H7 (cell line): ENCODE measurements at places on chromosomes 12 and 14. TPM values are rescaled to one million over a fixed set of nuclear protein-coding genes. Genes with fewer than 3 reads are reported as not detected.

- no peak for DNase-seq
Measured at GRCh38 chr14:75025082-75025481, 22.4 kb downstream of the EIF2B2 start.

ACSS3 gene
- 15.3 and 18.3 TPM in 2 replicates for total RNA-seq

B4GALNT3 gene
- 10.9 and 15.5 TPM in 2 replicates for total RNA-seq

DNA sequence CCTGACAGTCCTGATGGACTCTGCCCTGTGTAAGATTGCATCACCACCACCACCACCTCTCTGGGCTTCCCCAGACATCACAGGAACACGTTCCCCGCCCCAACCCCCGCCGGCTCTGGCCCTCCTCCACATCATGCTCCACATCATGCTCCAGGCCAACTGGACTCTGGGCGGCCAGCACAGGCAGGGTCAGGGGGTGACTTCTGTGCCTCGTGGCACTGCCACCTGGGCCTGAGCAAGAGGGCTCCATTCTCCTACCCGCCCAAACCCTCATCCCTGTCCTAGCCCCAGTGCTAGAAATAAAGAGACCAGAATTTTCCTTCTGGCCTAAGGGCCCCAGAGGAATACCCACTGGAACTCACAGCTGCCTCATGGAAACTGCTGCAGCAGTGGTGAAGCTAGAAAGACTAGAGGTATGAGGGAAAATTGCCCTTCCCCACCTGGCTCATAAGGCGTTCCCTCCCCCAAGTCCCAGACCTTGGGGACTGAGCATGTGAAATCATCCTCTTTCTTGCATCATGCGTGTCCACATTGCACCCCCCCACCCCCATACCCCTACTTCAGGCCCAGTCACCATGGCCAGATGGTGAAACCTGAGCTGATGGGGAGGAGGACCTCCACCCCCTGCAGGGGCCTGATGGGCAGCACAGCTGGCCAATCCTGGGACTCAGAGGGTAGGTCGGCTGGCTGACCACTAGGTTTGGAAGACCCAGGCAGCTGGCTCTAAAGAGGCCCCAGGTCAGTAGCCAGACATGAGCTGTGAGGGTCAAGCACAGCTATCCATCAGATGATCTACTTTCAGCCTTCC lies at the start of gene INHBE:
Gene INHBE (plus strand): TSS at position 742 of the 808 bp plus-strand sequence. CDS start 230 bp downstream, outside the sequence.
- DNase-seq = peak; percentile 92

- DNase-seq = no peak
Measured at GRCh38 chr12:93812626-93813025, 135.5 kb downstream of the CRADD start.

DNA sequence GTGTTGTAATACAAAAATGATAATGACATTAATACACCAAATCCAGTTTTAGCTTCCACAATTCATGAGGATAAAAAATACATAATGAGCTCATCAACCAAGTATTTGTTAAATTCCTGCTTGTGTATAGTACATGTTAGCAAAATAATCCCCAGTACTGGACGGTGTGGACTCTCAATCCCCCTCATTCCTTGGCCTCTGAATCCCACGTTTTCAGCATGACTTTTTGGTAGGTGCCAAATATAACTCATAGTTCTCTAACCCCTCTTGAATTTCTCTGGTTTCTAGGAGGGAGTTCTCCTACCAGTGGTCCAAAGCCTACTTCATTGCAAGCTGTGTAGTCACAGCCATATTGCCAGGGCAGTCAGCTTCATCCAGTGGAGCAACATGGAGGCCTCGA lies 41.4 kb upstream of the EPS8 start:
- no peak for DNase-seq

MDP1 gene
- 18.6 and 23.6 TPM in 2 replicates for total RNA-seq

- DNase-seq = no peak
Measured at GRCh38 chr12:69508091-69508490, 37.9 kb downstream of the FRS2 start.

- no peak for DNase-seq
Measured at GRCh38 chr12:65464930-65465329, 186.4 kb downstream of the MSRB3 start.

- DNase-seq = peak; percentile 16
Measured at GRCh38 chr12:25151476-25151875, 43.5 kb downstream of the DNAI7 start.

DNA sequence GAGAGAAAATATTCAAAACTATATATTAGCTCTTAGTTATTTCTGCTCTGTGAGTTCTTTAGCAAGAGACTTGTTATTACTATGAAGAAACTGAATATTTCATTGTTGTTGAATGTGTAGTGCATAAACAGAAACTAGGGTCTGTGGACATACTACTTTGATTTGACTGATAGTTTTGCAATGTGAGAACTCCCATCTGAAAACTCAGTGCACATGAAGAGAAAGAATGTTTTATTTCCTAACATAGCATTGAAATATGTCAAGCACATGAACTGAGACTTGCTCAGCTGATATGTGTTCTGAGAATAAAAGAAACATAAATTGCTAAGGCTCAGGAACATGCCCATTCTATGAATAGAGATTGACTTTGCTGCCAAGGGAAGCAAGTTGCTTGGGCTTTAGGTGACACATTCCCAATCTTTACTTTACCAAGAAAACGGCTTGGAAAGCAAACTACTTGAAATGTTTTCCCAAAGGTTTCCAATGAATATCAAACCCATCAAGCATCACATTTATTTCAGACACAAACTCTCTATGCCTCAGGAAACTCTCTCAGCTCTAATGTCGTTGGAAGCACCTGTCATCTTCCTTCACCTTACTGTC lies 290.4 kb downstream of the SLC16A7 start:
- no peak for DNase-seq

SLC5A8 gene
- not detected in 2 replicates for total RNA-seq

DNA sequence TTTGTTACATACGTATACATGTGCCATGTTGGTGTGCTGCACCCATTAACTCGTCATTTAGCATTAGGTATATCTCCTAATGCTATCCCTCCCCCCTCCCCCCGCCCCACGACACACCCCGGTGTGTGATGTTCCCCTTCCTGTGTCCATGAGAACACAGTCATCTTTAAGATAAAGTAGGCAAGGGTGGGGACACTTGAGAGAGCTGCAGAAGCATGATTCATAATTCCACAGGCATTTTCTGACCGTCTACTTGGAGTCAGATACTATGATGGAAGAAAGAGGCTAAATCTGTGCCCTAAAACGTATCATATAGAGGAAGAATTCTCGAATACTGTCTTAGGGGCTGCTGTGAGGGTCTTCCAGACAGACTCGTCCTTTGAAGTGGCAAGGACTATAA lies 145.9 kb upstream of the VASH1 start:
- no peak for DNase-seq

GRCh38 chr12:19006626-19007137 lies 122.9 kb upstream of the PLEKHA5 start:
- DNase-seq = no peak

- DNase-seq = no peak
Measured at GRCh38 chr14:63435838-63436237, 107.3 kb downstream of the PPP2R5E start.

MYO1H gene
- total RNA-seq = 0.04 TPM in 1 of 2 replicates, not detected in the other

NUAK1 gene
- total RNA-seq = 13.6 and 23.1 TPM in 2 replicates

SPX gene
- total RNA-seq = not detected in 2 replicates

SERPINA5 gene
- total RNA-seq = 1.6 and 2.6 TPM in 2 replicates

DNA sequence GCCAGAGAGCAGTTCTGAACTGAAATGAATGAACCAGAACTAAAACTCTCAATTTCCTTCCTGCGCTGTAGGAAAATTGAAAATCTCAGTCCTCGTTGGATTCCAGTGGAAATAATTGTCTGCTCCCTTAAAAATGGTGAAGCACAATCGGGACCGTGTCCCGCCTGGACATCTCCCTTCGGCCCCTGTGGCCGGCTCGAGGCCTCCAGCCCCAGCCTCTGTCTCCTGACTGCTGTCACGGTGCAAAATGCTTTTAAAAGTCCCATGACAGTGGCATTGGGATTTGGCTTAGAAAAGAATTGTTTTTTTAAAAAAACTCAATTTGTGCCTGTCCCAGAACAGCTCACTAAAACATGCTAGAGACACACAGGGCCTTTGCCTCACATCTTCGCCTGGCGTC lies 142.5 kb downstream of the ZNF664 start:
- no peak for DNase-seq

- DNase-seq = no peak
Measured at GRCh38 chr12:115312901-115313300, 628.9 kb upstream of the TBX3 start.

B3GNT4 gene
- 0.45 and 0.63 TPM in 2 replicates for total RNA-seq

- no peak for DNase-seq
Measured at GRCh38 chr14:104686624-104687517, 2.5 kb upstream of the INF2 start.

GRCh38 chr14:72495668-72496067 lies 398.2 kb downstream of the DPF3 start:
- DNase-seq = no peak

DNA sequence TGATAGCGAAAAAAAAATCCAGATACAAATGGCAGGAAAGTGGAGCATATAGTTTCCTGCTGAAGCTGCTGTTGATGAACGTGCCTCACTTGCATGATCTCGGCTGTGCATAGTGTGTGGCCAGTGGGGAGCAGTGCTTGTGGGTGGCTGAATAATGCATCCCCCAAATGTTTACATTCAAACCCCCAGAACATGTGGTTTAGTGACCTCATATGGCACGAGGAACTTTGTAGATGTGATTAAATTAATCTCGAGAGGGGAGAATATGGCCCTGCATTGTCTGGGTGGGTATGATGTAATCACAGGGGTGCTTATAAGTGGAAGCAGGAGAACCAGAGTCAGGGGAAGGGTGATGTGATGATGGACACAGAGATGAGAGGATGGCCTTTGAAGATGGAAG lies 425.0 kb downstream of the TMEM121 start:
- no peak for DNase-seq

EML1 gene
- 19.1 and 22.8 TPM in 2 replicates for total RNA-seq
